ENCODE measurements at places on chromosomes 7 and 10.
A peak's percentile ranks its signal among the peaks of the same experiment; 100 is the strongest.

DNA sequence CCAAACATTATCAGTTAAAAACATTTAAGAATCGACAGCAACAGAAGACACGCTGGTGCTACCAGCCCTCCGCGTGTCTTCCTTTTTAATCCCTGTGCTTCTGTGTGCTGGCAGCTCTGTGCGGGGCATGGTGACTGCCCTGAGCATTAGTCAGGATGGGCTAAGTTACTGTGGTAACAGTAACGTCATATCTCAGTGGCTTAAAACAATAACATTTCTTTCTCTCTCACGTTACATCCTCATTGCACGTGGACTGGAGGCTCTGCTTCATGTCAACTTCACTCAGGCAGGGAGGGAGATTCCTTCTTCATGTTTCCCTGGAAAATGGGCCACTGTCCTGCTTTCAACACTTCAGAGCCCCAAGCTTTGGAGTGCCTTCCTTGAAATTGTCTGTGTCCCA lies 378.5 kb downstream of the CCSER2 start:
- peak; percentile 76 for DNase-seq

GRCh38 chr10:101091546-101092290 lies 29.9 kb downstream of the KAZALD1 start:
- peak; percentile 66 for DNase-seq

DNA sequence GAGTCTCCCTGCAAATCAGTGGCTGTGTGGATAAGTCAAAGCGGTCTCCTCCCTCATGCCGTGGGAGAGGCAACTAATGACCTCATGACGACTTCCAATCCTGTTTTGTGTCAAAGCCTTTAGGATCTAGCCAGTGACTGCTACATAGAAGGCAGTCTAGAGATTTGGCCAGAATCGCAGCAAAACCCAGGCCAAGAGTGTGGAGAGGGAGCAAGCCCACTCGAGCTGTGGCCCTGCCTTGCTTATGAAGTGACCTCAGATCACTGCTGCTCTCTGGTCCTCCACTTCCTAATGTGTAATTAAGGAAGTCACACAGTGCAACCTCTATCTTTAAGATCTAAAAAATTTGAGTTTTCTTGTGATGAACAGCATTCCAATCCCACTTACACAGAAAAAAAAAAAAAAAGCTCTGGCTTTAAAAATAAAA lies 296.7 kb upstream of the KLF6 start:
- DNase-seq: no peak

DNA sequence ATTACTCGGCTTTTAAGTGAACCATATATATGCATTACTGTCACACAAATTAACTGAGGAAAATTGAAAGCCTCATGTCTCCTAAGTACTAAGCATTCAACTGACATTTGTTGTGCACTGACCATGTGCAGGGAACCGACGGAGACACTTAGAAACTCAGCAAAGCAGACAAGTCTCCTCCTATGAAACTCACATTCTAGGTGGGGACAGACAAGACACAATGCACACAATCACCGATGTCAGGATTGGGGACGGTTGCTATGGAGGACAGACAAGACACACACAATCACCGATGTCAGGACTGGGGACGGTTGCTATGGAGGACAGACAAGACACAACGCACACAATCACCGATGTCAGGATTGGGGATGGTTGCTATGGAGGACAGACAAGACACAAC lies 134.0 kb downstream of the PTPRN2 start:
- DNase-seq: no peak

DNA sequence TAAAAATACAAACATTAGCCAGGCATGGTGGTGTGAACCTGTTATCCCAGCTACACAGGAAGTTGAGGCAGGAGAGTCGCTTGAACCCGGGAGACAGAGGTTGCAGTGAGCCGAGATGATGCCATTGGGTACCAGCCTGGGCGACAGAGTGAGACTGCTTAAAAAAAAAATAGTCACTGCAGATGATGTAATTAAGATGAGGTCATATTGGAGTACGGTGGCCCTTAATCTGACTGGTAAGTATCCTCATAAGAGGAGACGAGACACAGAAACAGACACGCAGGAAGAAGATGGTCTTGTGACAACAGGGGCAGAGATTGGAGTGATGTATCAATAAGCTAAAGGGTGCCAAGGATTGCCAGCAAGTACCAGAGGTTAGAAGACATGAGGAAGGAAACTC lies 156.0 kb downstream of the FAM107B start:
- no peak for DNase-seq

GRCh38 chr7:101243646-101244374 lies 1.1 kb downstream of the FIS1 start:
- no peak for DNase-seq

DNA sequence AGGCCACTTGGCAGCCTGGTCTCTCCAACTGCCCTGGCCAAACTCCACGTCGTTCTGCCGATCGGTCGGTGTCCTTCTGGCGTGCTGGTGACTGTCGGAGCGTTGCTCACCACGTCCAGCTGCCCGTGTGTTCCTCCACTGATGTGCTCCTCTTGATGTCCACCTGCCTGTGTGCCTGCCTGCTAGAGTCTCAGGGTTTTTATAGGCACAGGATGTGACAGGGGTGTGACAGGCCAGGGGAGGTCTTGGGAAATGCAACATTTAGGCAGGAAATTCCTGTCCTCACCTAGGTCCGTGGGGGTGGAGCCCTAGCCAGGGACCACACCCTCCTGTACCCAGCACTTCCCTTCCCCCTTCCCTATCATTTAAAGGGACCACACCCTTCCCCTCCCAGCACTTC lies 25.2 kb upstream of the CFAP46 start:
- no peak for DNase-seq

DNA sequence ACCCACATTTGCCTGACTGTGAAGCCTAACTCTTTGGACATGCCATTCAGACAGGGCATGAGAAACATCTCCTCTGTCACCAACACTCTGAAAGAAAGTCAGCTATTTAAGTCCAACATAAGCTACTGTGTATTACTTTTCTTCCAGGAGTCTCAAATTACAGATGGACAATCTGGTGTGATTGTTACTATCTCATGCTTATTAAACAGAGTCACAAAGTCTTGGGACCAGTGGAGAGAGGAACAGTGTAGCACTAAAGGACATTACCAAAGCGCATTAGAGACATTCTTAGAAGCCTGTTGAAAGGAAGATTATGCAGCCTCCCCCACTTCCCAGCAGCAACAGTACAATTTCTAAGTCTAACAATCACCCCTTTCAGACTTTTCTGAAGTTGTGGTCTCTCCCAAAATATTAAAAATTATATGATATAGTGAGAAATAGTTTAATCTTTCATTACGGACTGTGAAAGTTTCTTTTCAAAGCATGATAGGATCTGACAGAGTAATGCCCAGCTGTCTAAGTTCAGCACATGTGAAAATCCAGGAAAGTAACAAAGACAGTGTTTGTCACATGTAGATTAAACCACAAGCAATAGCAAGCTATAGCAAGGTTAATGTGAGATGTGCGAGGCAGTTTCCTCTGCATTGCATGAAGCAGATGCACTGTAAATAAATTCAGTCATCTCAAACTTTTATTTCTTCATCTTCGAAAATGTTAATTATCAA lies 280.9 kb upstream of the FZD8 start:
- no peak for DNase-seq

DNA sequence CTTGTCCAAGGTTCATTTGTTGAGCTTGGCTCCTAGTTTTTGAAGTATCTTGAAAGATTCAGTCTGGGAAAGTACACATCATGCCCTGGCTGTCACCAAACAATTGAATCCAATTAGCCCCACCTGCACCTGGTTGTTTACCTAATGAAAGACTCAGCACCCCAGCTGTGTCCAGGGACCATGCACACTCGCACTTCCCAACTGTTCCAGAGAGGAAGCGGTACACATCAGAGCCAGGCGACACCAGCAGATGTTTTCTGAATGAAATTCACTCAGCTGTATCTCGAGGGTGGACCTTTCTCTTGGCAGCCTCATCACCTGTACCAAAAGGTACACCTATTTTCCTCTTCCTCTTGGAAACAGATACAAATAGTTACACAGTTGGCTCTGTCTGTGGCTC lies 216.4 kb upstream of the LRGUK start:
- DNase-seq: no peak

DNA sequence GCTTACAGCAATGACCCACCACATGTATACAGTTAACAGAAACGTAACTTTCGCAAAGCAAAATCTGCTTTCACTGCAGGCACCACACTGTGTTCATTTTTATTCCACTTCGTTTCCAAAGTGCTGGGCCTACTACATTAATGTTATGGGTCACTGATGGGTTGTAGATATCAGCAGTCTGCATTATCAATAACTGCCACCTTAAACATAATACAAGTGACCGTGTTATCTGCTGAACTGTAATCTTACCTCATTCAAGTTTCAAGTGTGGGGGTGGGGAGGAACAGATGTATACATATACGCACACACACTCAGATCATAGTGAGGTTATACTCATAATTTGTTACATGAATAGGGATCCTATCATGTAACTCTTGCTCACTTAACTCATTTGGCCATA lies 21.1 kb downstream of the RNF32 start:
- no peak for DNase-seq

- peak; percentile 21 for DNase-seq
Observed at GRCh38 chr7:15685358-15686294, 857 bp downstream of the MEOX2 start.

DNA sequence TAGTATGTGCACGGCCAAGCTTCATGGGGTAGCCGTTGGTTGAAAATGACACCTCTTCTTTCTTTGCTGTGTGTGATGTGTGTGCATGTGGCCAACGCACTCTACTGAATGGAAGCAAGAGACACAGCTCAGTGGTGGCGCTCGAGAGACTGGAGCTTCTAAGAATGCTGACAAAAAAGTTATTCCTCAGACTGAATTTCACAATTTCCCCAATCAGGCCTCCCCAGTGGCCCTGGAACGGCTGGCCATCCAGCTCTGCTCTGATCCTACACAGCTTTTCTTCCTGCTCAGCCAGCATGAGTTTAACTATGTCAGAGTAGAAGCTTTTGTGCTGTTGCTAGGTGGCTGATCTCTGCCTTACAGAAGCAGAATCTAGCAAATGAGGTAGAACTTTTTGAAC lies 186.7 kb upstream of the PLXDC2 start:
- no peak for DNase-seq
